ENCODE measurements at places on chromosomes 2 and 18.

GRCh38 chr2:132760405-132760804, 90.4 kb upstream of the LYPD1 start:
- DNase-seq, result no peak

DNA sequence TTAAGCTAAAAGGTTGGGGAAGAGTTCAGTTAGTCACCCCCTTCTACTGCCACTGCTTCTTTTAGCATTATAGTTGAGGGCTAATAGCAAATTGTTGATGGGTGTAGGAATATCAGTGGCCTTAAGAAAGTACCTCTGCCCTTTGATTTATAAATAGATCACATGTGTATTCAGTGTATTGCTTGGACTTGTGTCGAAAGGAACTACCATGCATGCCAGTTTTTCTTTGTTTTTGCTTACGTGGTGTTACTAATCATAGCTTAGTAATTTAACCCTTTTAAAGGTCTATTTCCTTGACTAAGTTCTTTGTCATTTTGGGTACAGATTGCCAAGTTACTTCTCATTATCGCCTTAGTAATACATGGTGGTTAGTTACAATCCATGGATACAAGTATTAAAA, 85.6 kb downstream of the MIB1 start:
- DNase-seq, result no peak

- no peak for DNase-seq
Observed at GRCh38 chr2:145292166-145292565, 772.2 kb upstream of the ZEB2 start.

DNA sequence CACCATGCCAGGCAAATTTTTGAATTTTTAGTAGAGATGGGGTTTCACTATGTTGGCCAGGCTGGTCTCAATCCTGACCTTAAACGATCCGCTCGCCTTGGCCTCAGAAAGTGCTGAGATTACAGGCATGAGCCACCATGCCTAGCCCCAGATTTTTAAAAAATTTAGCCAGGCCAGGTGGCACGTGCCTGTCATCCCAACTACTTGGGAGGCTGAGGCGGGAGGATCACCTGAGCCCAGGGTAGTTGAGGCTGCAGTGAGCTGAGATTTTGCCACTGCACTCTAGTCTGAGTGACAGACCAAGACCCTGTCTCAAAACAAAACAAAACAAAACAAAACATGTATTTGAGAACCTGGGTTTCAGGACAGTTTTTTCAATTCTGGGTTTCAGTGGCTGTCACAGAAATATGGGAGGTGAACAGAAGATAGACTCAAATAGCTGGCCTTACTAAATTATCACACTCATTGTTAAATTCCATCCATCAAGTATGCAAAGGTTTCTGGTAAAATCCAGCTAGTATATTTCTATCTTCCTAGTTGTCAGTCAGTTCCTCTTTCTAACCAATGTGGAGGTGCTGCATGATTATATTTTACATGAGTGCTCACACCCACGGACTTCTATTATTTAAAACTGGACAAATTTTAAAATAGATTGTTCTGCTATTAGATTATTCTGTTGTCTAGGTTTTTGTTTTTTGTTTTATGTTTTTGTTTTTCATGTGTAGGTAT, 5.4 kb downstream of the ALPG start:
- DNase-seq, result no peak

GRCh38 chr2:96651793-96652192, 9.2 kb downstream of the FER1L5 start:
- no peak for DNase-seq

- no peak for DNase-seq
Observed at GRCh38 chr18:3623769-3624545, 174.0 kb downstream of the TGIF1 start.
